ENCODE measurements at places on chromosomes 5 and 9.

DNA sequence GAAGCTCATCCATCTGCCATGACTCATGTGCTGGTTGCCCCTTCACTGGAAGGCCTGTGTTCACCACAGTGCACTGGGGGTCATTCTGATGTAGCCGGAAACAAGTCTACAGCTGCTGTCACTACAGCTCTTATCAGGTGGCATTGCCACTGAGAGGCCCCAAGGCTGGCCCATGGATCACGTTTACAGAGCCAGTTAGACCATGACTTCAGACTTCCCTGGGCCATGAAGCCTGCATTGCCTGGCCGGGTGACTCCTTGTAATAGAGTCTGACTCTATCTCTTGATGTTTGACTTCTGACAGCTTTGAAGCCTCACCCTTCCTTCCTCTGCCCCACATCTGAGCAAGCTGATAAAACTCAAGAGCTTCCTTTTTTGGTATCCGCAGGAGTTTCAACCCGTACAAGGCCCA is 473.5 kb upstream of the DAP start:
- no peak for DNase-seq

GRCh38 chr5:64532657-64533056 is 26.8 kb downstream of the RGS7BP start:
- no peak for DNase-seq

GRCh38 chr5:154702477-154702876 is 52.7 kb upstream of the LARP1 start:
- DNase-seq: no peak

DNA sequence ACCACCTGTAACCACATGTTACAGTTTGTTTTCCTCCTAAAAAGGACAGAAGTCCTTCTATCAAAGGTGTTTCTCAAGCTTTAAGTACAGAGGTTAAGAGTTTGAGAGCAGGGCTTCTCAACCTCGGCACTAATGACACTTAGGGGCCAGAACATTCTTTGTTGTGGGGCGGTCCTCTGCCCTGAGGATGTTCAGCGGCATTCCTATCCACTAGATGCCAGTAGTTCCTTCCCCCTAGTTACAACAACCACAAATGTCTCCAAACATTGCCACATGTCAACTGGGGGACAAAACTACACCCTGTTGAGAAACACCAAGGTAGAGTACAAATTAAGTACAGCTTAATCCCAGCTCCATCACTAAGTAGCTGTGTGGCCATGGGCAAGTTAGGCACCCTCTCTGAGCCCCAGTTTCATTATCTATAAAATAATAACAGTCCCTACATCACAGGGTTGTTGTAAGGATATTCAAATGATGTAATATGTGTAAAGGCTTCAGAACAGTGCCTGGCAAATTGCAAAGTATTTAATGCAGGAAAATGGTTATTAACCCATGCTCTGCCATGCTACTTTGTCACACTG is 44.6 kb downstream of the PIP5K1B start:
- DNase-seq: no peak

DNA sequence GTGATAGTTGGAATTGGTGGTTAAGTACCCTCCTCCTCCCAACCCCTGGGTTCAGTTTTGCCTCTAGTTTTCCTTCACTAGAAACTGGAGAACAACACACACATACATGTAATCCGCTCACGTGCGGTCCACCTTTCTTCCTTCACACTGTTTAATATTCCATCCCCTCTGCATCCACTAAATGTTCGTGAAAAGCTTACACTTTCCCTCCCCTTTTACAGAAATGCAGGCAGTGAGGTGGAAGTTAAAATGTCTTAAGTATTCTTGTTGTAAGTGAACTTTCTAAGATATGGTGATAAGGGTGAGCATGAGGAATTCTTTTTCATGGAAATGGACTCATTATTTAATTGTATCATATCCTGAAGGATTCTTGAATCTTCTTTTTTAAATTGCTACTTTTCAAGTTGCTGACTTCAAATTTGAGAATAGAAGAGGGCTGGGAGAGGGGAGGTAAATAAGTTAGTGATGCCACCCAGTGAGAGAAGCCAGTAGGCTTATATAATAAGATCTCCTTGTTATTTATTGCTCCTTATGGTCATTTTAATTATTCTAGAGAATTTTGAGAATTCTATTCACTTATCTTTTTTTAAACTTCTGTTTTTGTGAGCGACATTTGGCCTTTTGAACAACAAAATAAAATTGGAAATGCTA is 90.2 kb downstream of the TLE4 start:
- no peak for DNase-seq

- DNase-seq: no peak
Observed at GRCh38 chr5:103232393-103232999, 26.1 kb upstream of the MACIR start.

- DNase-seq: no peak
Observed at GRCh38 chr5:75526070-75526469, 14.4 kb downstream of the POLK start.

DNA sequence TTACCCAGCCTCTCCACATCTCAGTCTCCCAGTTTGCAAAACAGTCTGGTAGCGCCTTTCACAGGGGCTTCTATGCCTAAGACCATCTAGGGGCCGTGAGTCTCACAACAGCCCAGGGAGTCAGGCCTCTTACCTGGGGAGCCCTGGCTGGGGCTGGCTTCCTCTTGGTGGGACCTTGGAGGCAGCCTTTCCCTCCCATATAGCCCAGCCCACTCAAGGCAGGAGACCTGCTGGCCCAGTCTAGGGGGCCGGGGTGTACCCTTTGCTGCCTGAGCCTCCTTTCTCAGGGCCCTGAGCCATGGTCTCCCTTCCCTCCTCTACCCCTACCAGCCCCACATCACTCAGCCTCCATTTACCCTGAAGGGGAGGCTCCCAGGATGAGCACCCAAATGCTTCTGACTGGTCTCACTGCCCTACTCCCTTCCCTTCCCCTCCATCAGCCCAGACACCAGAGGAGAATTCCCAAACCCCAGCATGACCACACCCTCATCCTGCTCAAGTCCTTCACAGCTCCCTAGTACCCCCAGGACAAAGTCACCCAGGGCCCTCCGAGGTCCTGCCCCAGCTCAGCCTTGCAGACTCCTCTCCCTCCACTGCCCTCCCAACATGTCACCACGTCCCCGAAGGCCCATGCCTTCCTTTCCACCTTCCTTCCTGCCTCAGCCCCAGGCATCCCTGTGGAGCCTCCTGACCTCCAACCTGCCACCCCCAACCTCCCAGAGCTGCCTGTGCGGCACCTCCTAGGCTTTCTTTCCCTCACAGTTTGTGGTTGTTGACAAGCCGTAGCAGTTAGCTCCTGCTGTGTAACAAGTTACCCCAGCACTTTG is 55.3 kb downstream of the BARX1 start:
- no peak for DNase-seq

DNA sequence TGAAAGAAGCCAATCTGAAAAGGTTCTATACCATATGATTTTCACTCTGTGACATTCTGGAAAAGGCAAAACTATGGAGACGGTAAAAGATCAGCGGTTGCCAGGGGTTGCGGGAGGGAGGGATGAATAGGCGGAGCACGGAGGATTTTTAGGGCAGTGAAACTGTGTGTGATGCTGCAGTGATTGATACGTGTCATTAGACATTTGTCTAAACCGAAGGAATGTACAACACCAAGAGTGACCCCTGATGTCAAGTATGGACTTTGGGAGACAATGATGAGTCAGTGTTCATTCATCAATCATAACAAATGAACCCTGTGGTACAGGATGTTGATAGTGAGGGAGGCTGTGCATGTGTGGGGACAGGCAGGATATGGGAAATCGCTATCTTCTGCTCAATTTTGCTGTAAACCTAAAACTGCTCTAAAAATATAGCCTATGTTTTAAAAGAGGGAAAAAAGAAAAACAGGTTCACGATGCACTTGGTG is 34.4 kb downstream of the ERGIC1 start:
- no peak for DNase-seq

DNA sequence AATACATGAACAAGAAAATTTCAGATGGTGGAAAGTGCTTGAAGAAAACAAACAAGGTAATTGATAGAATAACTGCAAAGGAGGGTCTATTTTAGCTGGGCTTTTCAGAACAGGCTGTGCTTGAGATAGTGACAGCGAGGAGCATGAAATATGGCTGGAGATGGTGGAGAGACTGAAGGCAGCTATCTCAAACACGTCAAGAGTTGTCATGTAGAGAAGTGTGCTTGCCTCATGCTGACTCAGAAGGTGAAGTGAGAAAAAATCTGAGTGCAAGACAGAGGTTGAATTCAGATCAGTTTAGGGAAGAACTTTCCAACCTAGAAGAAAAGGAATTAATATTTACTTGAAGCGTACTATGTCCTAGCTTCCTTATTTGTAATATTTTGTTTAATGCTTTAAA is 115.5 kb upstream of the RANBP3L start:
- DNase-seq: no peak

- DNase-seq: no peak
Observed at GRCh38 chr9:136551401-136552116, 5.7 kb upstream of the NOTCH1 start.

DNA sequence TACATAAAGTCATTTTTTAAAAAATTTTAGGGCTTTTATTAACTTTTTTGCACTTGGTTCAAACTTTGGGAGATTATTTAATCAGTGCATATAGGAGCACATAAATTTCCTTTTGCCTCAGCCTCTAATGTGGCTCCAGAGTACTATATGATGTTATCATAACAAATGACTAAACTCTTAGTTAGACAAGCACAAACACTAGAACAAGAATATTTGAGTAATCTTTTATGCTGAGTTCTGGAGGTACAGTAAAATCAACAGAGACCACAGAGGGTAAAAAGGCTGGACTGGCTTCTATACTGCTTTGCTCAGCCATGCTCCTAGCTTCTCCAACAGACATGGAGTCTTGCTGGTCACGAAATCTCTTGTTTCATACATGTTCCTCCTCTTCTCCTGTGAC is 52.5 kb upstream of the SGCD start:
- DNase-seq: no peak

GRCh38 chr5:123530728-123531127 is 18.8 kb downstream of the CSNK1G3 start:
- DNase-seq: no peak

DNA sequence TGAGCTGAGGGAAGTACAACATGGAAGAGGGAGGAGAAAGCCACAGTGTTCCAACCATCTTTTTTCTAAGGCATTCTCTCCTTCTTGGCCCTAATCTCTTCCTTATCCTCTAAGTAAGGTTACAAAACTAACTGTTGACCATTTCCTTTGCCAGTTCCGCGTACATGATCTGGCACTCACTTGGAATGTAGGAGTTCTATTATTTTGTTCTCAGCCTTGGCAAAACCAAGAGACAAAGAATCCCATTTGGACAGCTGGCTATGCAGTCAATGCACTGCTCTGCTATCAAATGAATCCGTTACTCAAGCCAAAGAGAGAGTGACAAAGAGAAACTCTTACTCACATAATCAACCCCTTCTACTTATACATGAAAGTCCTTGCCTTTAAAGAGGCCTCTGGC is 410.3 kb downstream of the DTWD2 start:
- no peak for DNase-seq

GRCh38 chr9:21576331-21577189 is 94.4 kb upstream of the IFNE start:
- no peak for DNase-seq

DNA sequence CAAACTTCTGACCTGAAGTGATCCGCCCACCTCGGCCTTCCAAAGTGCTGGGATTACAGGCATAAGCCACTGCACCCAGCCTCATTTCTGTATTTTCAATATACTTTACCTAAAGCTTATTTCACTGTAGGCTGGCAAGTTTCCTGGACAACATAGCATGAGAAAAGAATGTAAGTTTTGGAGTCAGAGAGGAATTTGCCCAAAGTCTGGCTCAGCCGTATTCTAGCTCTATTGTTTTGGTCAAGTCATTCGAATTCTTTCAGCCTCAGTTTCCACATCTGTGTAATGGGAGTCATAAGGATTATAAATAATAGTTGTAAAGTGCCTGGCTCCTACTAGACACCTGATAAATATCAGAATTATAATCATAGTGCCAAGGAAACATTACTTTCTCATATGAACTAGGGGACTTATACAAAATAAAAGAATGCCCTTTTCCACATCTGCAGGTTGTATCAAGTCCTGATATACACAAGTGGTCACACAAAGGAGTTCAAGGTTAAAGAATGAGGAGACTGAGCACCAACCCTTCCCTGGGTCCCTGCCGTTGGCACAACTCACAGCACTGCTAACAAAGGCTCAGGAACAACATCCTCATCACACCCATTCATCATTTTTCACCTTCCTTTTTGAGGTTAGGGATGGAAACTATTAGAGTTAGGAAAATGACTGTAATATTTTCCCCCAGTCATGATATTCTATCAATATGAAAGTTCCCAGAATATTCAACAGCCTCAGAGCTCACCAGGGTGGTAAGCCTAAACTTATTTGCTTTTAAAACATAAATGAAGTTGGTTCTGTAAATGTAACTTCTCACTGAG is 34.6 kb upstream of the RAI14 start:
- DNase-seq: no peak

GRCh38 chr5:39236718-39237117 is 17.4 kb upstream of the FYB1 start:
- no peak for DNase-seq
